ENCODE measurements at places on chromosomes 12 and 14. TPM values are rescaled to one million over a fixed set of nuclear protein-coding genes. Genes with fewer than 3 reads are reported as not detected.

AHSA1 gene
- total RNA-seq = 193 TPM

ADGRD1 gene
- 33.0 TPM for total RNA-seq

CRIP1 gene
- 48.2 TPM for total RNA-seq

INSM2 gene
- not detected for total RNA-seq

GARIN6 gene
- not detected for total RNA-seq

- H3K36me3 ChIP-seq = no peaks in the 10 kb centered on the region
- H3K27ac ChIP-seq = no peak overlapping the region
- peak; percentile 10 for DNase-seq
- peaks cover 34% of the 10 kb centered on the region for H3K27me3 ChIP-seq
- no peak overlapping the region for H3K4me3 ChIP-seq
- peaks cover 26% of the 10 kb centered on the region for H3K4me1 ChIP-seq
Observed at GRCh38 chr14:104563191-104563741, 16.3 kb upstream of the C14orf180 start.

GRCh38 chr14:64953661-64954060, 11.1 kb upstream of the GPX2 start:
- H3K4me3 ChIP-seq = no peak overlapping the region
- H3K36me3 ChIP-seq = no peaks in the 10 kb centered on the region
- peaks cover 8% of the 10 kb centered on the region for H3K4me1 ChIP-seq
- no peak overlapping the region for H3K27ac ChIP-seq
- H3K27me3 ChIP-seq = no peaks in the 10 kb centered on the region

GRCh38 chr14:74035556-74035955, 16.4 kb downstream of the BBOF1 start:
- no peaks in the 10 kb centered on the region for H3K4me1 ChIP-seq
- no peak overlapping the region for H3K4me3 ChIP-seq
- no peak for DNase-seq
- H3K27me3 ChIP-seq = no peaks in the 10 kb centered on the region
- H3K27ac ChIP-seq = no peak overlapping the region

DNA sequence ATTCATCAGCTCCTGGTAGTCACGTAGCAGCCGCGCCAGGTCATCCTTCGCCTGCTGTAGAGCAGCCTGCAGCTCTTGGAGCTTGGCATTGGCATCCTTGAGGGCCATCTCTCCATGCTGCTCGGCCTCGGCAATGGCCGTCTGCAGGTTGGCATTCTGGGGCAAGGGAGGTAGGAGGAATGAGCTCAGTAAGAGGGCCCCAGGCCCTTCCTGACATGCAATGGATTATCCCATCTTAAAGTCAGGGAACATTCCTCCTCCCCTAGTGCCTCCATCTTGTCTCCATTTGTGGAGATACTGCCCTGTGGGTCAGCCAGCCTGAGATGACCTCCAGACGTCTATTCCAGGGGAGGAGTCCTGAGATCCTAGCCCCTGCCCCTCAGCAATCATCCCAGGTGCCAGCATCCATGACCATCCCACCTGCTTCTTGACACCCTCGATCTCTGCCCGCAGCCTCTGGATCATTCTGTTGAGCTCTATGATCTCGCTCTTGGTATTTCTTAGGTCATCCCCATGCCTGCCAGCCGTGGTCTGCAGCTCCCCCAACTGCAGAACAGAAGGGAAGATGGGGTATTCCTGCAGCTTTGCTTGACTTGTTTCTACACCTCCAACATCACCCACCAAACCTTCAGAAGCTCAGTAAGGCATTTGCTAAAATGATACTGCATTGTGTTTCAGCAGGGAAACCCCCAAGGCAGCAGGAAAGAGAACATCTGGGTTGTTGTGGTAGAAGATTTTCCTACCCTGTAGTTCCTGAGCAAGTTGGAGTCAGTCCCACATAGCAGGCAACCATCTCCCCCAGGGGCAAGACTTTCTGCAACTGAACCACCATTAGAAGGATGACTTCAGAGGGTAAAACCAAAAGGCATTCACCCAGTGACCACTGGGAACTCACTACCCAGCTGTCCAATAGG, 4.4 kb downstream of the KRT3 start:
- DNase-seq = no peak
- H3K4me3 ChIP-seq = no peak overlapping the region
- no peak overlapping the region for H3K27ac ChIP-seq
- H3K27me3 ChIP-seq = peaks cover 45% of the 10 kb centered on the region
- H3K4me1 ChIP-seq = no peaks in the 10 kb centered on the region

GRCh38 chr12:48092611-48093010, 13.3 kb downstream of the SENP1 start:
- no peaks in the 10 kb centered on the region for H3K4me1 ChIP-seq
- no peak for DNase-seq
- no peaks in the 10 kb centered on the region for H3K27me3 ChIP-seq

DNA sequence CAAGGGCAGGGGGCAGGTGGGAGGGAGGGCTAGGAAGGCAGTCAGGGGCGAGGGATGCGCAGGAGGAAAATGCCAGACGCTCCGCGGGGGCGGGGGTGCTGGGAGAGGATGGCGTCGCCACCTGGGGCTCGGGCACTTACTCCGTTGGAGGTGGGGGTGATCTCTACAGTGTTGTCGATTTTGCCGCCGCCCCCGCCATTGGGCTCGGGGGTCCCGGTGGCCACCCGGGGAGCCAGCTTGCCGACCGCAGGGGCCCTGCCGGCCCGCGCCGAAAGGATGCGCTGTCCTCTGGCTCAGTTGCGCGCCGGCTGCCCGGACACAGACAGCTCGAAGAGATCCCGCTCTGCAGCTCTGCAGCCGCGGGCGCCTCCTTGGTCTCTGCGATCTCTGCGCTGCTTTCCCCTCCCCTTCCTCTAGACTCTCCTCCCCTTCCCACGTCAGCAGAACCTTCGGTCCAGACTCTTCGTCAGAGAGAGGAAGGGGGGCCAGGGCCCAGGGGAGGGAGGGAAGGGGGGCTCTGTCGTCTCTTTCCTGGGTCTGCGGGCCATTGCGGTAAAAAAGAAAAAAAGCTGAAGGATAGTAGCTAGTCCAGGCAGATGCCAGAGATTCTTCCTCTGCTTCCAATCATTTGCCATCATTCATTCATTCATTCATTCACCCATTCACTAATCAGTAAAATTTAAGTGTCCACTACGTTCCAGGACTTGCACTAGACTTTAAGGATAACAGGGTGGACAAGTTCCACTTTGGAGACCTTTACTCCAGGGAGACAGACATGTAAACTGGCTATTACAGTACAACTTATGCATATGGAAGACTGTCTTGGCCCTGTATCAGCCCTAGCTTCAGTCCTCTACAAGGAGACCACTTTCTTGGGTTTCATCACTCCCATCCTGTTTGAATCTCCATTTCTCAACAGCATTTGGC, at the start of gene SLC22A17:
TSS of gene SLC22A17 (minus strand) at position 382 of the 927 bp plus-strand sequence.
- no peaks in the 10 kb centered on the region for H3K27me3 ChIP-seq
- peak; percentile 85 for DNase-seq
- no peaks in the 10 kb centered on the region for H3K36me3 ChIP-seq
- no peak within 1 kb of the TSS for H3K27ac ChIP-seq
